ENCODE measurements at places on chromosomes 5 and 9. TPM values are rescaled to one million over a fixed set of nuclear protein-coding genes. Genes with fewer than 3 reads are reported as not detected.

DBH gene
- polyA plus RNA-seq, result 0.09 TPM

ECM2 gene
- polyA plus RNA-seq, result 2.0 TPM

ANKRD31 gene
- polyA plus RNA-seq, result 0.12 TPM

INSL6 gene
- not detected for polyA plus RNA-seq

C9 gene
- not detected for polyA plus RNA-seq

NEUROG1 gene
- polyA plus RNA-seq, result not detected

DMRTA1 gene
- polyA plus RNA-seq, result 0.65 TPM

EPB41L4B gene
- 36.8 TPM for polyA plus RNA-seq

ECSCR gene
- 5.1 TPM for polyA plus RNA-seq

PRDM9 gene
- polyA plus RNA-seq, result not detected

Data from pancreas (tissue), 10 donors.